Forelimb muscle (tissue), 1 donor: ENCODE measurements at places on chromosomes 7 and 10. TPM values are rescaled to one million over a fixed set of nuclear protein-coding genes. Genes with fewer than 3 reads are reported as not detected.

DNA sequence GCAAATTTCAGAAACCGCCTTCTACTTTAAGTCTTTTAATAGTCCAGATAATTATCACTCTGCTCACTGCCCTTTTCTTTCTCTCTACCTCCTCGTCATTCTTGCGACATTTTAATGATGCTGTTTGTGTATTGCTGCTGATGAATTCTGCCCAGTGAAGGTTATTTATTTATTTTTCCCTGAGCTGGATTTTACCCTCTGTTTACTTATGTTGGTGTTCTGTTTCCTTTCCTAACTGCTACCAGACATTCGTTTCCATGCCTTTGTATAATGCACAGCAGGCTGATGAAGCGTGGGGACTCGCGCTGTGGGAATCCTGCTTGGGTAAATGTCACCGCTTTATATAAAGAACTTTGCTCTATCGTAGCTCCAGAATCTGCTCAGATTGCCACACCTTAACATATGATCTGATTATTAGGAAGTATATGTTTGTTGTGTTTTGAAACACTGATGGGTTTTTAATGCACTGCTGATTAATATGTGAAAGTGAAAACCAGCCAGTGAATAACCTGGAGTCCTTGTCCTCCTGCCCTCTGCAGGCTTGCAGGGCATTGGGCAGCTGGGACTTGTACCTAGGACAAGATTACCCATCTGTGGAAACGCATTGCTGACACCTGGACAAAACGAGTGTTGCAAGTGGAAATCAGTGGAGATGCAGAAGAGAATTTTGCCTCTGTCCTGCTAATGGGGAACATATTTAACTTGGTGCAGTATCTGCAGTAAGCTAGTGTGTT lies 291.5 kb downstream of the SDK1 start:
- DNase-seq, result no peak

GRCh38 chr10:61902445-61903220 lies 1.1 kb downstream of the ARID5B start:
- peak; percentile 69 for DNase-seq

DNA sequence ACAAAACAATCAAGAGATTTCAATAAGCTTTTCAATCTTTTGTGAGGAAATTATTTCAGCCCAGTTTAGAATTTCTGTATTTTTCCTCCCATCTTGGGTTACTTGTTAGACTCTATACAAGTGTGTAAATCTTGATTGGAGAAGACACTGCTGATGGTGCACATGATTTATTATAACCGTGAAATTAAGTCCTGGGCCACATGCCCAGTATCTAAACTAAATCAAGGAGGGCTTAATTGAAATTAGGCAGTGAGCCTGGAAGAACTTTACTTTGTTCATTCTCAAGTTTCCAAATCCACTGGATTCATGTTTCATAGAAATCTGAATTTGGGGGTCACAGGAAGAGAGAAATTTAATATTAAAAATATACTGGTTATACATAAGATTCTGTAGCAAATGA lies 44.5 kb downstream of the CSTF2T start:
- DNase-seq, result no peak

DNA sequence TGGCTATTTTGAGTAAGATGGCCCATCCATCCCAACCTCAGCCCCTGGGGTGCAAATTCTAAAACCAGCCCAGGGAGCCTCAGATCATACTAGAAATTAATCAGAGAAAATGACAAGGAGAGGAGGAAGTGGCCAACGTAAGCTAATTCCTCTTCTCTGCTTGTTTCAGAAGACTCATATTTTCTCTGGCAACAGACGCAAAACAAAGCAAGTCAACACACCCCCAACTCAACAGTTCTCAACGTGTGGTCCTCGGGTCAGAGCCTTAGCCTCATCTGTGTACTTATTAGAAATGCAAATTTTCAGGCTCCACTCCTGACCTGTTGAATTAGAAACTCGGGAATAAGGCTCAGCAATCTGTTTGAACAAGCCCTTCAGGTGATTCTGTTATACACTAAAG lies 413.9 kb upstream of the AUTS2 start:
- DNase-seq, result no peak

- no peak for DNase-seq
Observed at GRCh38 chr7:7118822-7119221, 63.5 kb upstream of the C1GALT1 start.

DNA sequence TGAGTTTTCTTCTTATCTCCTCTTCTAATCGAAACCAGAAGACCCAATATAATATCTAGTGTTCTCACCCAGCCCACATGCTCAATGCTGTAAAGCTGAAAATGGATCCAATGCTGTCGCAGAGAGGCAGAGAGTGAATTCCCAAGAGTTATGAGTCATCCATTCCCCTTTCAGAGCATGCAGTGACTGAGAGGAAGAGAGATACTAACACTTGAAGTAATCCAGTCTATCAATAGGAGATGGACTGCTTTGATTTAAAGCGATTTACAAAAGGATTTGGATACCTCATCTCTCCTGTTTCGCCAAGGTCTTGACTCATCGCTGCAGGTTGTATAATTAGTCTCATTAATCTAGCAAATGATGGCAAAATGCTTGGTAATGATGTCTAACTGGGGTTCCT lies 41.5 kb upstream of the PRKCQ start:
- no peak for DNase-seq

Gene NKX1-2
- polyA plus RNA-seq, result not detected
